ENCODE measurements at places on chromosomes 1 and 21.

GRCh38 chr1:38812981-38813380 lies 46.6 kb downstream of the RRAGC start:
- DNase-seq, result no peak

DNA sequence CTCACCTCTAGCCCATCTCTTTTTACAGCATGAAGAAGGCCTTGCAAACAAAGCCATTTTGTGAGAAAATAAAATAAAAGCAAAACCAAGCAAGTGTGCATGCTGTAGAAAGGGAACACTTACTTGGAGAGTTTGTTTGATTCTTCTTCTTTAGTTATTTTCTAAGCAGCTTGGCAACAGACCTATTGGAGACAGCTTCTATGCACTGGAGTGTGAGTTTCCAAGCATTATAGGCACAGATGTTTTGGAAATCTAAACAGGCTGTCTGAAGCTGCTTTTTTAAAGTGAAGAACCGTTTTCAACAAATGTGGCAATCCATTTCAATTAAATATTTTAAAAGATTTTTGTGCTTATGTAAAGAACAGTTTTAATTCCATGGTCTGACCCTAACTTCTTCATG lies 76.6 kb downstream of the NGF start:
- DNase-seq, result no peak

GRCh38 chr1:176241385-176242015 lies 34.4 kb upstream of the COP1 start:
- no peak for DNase-seq

DNA sequence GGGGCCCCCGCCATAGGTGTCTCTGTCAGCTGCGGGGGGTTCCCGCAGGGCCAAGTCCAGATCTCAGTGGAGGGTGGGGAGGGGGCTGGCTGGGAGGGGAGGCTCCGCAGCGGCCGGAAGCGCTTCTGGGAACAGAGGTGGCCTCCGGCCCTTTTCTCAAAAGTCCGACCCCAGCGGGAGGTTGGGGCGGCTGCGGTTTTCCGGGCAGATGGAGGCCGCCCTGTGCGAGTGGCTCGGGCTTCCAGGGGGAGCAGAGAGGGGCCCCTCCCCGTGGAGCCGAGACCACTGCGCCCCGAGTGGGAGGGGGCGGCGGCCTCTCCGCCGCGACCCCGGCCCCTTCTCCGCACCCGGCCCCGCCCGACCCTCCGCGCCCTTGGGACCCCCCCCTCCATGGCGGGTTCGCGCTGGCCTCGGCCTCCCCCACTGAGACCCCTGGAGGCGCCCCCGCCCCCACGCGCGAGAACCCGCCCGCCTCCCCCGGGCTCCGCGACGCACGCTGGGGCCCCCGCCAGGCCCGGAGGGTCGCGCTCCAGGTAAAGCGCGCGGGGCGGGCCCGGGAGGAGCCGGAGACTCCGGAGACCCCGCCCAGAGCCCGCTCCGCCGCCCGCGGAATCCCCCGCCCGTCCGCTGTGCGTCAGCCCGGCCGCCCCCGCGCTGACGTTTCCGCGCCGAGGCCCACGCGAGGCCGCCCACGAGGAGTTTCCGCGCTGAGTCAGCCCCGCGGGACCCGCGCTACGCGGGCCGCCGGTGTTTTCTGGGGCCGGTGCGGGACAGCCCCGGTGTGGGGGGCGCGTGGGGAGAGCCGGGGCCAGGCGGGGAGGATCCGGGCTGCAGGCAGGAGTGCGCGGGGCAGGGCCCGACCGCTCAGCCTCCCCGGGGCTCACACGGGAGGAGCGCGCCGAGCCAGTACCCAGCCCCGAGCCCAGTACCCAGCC lies 5.2 kb downstream of the TNFRSF18 start:
- no peak for DNase-seq

GRCh38 chr1:201557572-201557958 lies 18.6 kb downstream of the NAV1 start:
- no peak for DNase-seq

GRCh38 chr1:77056525-77056924 lies 162.7 kb downstream of the PIGK start:
- no peak for DNase-seq

DNA sequence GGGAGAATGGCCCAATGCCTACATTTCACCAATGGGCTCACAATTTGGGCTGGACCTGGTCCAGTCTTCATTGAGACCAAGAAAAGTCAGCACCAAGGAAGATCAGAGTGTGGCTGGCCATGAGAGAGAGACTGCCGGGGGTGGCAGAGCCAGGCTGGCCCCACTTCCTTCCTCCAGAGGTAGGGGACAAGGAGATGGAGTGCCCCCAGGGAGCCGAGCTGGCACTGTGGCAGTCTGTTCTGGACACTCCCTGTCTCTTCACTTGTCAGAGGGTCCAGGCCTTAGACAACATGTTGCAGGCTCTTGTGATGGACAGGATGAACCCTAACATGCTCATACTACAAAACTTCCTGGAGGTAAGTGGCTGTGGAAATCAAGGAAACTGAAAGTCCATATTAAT lies 27.7 kb downstream of the INAVA start:
- DNase-seq, result no peak

- peak; percentile 85 for DNase-seq
These were observed 33.7 kb downstream of the CDCA8 start for GRCh38 chr1:37725851-37726613.

- DNase-seq, result no peak
These were observed 37.8 kb upstream of the CD2 start for GRCh38 chr1:116716391-116716790.

- DNase-seq, result no peak
These were observed at the start of gene S100A2 for GRCh38 chr1:153565529-153566374. Gene S100A2, minus strand, starts transcription at chr1:153565844. Its CDS starts 1,967 bp downstream, at chr1:153563877.

DNA sequence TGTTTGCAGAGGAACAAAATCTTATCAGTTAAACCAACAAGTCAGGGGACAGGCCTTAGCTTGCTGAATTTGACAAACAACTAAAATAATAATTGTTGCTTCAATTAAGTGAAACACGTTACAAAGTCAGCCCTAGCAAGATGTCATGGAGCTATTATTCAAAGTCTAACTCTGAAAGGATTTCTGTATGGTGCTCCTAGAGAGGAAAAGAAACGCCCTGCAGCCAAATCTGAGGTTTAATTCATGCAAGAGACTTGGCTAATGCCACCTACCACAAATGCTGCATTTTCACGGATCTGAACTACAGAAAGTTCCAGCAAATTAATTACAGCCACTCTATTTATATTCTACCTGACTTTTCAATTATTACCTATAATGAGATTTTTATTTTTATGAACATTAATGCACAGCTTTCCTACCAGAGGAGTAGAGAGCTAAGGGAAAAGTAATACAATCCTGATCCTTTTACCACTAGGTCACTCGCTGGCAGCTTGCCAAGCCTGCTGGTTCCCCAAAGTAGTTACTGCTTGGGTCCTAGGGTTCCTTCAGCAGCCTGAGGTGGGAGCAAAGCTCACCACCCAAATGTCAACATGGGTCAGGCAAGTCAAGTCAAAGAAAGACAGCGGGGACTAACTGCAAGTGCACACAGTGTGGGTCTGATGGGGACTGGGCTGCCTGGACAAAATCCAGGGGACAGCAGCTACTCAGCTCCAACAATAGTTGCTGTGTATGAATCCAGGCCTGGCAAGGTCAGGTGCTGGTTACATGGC lies 8.5 kb downstream of the COLGALT2 start:
- DNase-seq, result peak; percentile 84

GRCh38 chr1:153397051-153397923 lies 6.4 kb upstream of the S100A8 start:
- DNase-seq, result no peak

DNA sequence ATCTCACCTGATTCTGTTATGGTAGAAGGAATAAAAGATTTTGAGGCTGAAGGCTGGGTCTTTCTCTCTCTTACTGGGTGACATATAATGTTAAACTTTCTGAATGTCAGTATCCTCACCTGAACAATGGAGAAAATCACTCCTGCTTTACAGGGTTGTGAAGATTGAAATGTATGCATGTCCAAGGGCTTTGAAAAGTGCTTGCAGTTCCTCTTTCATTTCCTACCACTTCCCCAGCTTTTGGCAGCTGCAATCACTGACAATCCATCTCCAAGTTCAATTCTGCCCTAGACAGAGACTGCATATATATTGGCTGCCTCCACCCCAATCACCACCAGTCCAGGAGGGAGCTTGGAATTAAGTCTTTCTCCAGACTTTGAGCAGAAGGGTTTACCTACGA lies 39.8 kb downstream of the FAM78B start:
- DNase-seq, result peak; percentile 17

- DNase-seq, result peak; percentile 82
These were observed 46.5 kb upstream of the RNF11 start for GRCh38 chr1:51189421-51190073.

DNA sequence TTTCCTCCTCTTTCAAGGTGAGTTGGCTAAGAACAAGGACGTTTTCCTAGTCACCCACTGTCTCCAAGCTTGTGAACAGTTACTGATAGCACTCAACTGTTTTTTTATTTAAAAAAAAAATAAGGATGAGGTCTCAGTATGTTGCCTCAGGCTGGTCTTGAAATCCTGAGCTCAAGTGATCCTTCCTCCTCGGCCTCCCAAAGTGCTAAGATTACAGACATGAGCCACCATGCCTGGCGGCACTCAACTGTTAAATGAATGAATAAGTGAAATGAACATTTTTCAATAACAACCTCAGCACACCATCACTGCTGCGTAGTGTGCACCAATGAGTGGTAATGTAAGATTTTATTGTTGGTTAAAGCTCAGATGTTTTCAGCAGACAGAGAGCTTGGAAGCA lies 214.1 kb upstream of the NRIP1 start:
- no peak for DNase-seq

GRCh38 chr1:84940481-84940880 lies 47.5 kb upstream of the LPAR3 start:
- no peak for DNase-seq

DNA sequence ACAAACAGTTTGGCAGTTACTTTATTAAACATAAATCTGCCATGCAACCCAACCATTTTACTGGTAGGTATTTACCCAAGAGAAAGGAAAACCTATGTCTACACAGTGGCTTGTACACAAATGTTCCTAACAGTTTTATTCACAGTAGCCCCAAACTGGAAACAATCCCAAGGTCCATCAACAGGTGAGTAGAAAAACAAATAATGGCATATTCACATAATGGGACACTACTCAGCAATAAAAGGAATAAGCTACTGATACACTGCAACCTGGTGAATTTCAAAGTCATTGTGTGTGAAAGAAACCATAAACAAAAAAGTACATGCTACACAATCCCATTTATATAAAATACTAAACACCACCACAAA lies 12.7 kb downstream of the KYAT3 start:
- DNase-seq, result no peak

- DNase-seq, result no peak
These were observed 325.8 kb upstream of the PBX1 start for GRCh38 chr1:164233149-164233548.

DNA sequence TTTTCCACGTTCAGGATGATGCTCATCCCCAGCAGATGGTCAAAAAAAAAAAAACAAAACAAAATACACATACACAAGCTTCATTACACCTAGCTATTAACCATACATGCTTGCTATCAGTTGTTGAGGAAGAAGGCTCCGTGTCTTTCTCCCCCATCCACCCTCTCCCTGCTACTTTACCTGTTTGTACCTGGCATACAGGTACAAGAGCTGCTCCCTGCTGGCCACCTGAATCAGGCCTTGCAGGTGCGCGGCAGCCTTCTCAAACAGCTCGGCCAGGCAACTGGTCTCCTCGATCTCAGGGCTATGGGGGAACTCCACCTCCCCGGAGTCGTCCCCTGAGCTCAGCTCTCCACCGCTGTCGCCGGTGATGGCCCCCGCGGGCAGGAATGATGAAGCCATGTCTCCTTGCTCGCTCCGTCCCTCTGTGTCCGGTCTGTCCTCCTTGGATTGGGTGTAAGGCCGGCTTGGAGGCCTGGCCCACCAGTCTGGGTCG lies 464 bp downstream of the ACBD6 start:
- DNase-seq, result no peak

DNA sequence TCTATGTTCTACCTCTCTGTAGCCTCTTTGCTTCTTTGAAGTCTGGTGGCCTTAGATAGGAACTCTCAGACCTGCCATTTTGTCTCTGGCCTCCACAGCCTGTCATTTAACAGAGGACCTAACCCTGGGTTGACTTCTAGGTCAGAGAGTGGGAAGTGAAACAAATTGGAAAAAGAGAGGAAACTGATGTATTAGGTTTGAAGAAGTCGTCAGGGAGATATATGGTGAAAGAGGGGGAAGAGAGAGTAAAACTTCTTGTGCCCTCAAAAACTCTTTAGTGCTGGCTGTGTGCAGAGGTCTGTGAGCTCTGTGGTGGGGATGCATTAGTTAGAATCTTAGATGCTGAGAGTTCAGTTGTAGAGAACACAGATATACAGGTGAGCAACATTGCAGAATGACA lies 30.2 kb upstream of the CD1D start:
- peak; percentile 62 for DNase-seq

DNA sequence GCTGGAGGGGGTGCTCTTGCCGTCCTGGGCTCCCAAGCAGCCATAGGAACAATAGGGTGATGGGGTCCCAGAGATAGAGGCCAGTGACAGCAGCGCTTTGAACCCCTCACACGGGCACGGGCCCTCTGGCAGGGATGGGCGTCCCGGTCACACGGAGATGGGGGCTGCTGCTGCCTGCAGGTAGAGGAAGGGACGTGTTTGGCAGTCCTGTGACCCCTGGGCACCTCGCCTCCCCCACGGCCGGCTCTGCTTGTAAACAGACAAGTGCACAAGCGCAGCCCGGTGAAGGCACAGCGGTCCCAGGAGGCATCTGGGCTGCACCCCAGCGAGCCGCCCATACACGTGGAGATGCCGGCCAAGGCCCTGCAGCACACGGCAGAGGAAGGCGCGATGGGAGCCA lies 36.5 kb upstream of the PDE9A start:
- DNase-seq, result no peak

- DNase-seq, result no peak
These were observed 13.9 kb upstream of the C1orf141 start for GRCh38 chr1:67148516-67149178.

- DNase-seq, result no peak
These were observed 19.1 kb upstream of the IPO9 start for GRCh38 chr1:201809876-201810275.

GRCh38 chr21:42417533-42417932 lies 13.8 kb downstream of the UBASH3A start:
- DNase-seq, result no peak

GRCh38 chr1:42941640-42942330 lies 16.9 kb downstream of the SLC2A1 start:
- DNase-seq, result peak; percentile 70

GRCh38 chr1:42943166-42943565 lies 15.5 kb downstream of the SLC2A1 start:
- no peak for DNase-seq

- no peak for DNase-seq
These were observed 14.0 kb upstream of the MGST3 start for GRCh38 chr1:165616987-165617546.

DNA sequence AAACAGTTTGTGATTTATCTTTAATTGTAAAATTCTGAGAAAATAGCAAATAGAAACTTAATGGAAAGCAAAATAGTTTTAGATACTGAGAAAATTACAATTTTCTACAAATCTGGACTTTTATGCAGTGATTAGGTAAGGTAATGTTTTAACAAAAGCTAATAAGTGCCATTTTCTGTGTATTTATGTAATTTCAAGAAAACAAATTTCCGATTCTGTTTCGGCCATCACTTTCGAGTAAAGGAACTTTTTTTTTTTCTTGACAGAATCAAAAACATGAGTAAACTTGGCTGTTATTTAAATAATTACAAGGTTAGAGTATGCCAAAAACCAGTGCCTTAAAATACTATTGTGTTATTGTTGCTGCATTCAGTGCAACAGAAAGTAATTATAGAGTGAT lies 280.4 kb upstream of the C1orf105 start:
- DNase-seq, result no peak

Measured in Ammon's horn (tissue), 1 donor.